Hair follicular keratinocyte (primary cell): ENCODE measurements at places on chromosomes 12 and 14. TPM values are rescaled to one million over a fixed set of nuclear protein-coding genes. Genes with fewer than 3 reads are reported as not detected.

Gene MYL2
- total RNA-seq: not detected in 2 replicates

Gene ARHGAP9
- not detected in 2 replicates for total RNA-seq

Gene SLC41A2
- total RNA-seq: 1.7 and 2.2 TPM in 2 replicates

Gene TSPAN9
- total RNA-seq: 12.5 and 13.0 TPM in 2 replicates

Gene SLC25A47
- total RNA-seq: not detected in 2 replicates

Gene RAD9B
- total RNA-seq: 0.19 and 2.3 TPM in 2 replicates

Gene RD3L
- not detected in 2 replicates for total RNA-seq

Gene TCHP
- 11.2 and 11.8 TPM in 2 replicates for total RNA-seq
